ENCODE measurements at places on chromosomes 7 and 10. TPM values are rescaled to one million over a fixed set of nuclear protein-coding genes. Genes with fewer than 3 reads are reported as not detected.

DNA sequence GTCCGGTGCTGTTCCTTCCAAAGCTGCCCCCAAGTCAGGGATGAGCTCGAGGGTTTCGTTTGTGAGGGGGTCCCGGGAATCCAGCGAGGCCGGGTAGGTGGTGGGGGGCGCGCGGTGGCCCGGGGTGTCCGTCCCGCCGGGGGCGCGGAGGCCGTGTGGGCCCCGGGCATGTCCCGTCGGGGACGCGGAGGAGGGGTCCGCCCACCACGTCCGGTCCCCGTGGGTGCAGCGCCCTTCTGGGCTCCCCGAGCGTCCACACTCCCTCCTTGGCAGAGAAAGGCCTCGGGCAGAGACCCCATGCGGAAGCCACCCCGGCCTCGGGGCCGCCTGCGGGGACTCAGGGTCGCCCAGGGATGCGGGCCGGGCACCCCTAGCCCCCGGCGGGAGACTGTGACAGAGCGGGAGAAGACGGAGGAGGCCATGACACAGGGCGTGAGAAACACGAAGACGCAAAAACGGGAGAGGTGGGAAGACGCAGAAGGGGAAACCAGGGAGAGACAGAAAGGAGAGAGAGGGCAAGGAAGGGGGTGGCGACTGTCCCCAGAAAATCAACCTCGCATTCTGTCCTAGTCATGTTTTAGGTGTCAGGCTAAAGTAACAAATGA, 640 bp upstream of the ZNF425 start:
- H3K4me1 ChIP-seq = peaks cover 5% of the 10 kb centered on the region
- H3K36me3 ChIP-seq = peaks cover 15% of the 10 kb centered on the region

DNA sequence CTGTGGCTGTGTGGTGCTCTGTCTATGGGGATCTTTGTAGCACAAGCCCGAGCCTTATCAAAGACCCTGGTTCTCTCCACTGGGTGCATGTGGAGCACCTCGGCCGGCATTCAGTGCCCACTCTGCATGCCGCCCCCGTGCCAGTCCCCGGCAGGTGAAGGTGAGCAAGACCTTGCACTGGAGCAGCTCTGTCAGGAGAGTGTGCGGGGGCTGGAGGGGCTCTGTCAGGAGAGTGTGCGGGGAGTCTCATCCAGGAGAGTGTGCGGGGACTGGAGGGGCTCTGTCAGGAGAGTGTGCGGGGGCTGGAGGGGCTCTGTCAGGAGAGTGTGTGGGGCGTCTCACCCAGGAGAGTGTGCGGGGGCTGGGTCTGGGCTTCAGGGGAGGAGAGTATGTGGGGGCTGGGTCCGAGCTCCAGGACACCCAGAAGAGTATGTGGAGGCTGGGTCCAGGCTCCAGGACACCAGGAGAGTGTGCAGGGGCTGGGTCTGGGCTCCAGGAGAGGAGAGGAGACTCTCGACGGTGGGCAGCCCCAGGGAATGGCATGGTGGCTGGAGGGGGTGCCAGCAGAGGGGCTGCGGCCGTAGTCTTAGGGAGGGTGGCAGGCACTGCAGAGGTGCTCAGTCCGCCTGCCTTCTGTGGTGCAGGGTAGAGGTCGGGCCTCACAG, 40.8 kb downstream of the INPP5A start:
- H3K27ac ChIP-seq = no peak overlapping the region
- no peak for DNase-seq
- H3K4me3 ChIP-seq = no peak overlapping the region
- no peaks in the 10 kb centered on the region for H3K36me3 ChIP-seq
- peaks cover 31% of the 10 kb centered on the region for H3K4me1 ChIP-seq

DNA sequence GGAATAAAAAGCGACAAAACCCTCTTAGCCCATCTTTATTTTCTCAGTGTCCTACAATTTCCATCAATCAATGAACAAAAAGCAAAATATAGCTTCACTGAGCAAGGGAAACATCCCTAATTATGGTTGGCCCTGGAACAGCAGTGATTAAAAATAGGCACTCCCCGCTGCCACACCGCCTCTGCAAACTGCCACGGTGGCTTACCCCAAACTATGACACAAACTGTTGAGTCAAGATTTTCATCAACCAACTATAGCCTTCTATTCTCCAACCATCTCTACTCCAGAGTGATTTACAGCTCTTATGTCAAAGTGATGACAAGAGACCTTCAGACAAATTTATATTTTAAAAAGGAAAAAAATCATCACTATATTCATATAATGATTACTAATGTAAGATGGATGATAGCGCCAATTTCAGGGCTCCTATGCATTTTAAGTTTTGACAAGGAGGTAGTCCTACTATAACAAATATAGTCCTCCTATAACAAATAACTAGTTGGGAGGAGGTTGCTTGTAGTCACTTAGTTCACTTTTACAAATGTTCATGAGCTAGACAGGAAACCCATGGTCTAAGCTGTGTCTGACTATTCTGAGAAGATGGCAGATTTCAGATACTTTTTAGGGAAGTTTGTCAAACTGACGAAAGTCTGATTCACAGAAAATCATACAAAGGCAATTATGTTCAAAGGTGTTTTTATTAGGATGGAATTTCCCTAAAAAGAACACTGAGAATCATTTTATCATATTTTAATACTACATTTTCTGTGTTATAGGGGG, 26.3 kb downstream of the DENND11 start:
- H3K4me3 ChIP-seq = no peak overlapping the region
- peak overlapping the region; percentile 82 for H3K27ac ChIP-seq
- no peaks in the 10 kb centered on the region for H3K36me3 ChIP-seq

GRCh38 chr7:74579800-74580685, 77.5 kb upstream of the GTF2I start:
- peaks cover 15% of the 10 kb centered on the region for H3K4me1 ChIP-seq
- peak overlapping the region; percentile 37 for H3K27ac ChIP-seq
- H3K36me3 ChIP-seq = no peaks in the 10 kb centered on the region

GRCh38 chr10:72024596-72024995, 60.4 kb downstream of the CHST3 start:
- DNase-seq = no peak
- H3K27ac ChIP-seq = no peak overlapping the region
- peaks cover 22% of the 10 kb centered on the region for H3K4me1 ChIP-seq
- H3K4me3 ChIP-seq = no peak overlapping the region
- H3K27me3 ChIP-seq = no peaks in the 10 kb centered on the region
- H3K36me3 ChIP-seq = no peaks in the 10 kb centered on the region

DNA sequence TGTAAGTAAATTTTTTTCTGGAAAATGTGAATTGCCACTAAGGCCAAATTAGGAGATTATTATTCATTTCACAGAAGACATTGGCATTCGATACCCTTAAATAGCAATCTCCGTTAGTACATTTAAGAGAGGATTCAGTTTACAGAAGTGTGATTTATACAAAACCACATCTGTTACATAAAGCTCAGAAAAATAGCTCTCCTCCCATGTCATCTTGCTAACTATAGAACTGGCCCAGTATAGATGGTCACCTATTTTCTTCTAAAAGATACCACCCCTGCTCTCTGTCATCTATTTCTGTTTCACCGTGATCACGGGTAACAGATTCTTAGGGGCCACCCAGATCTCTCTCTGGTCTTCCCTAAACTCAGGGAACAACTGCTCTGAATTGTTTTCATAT, 119.1 kb downstream of the HIP1 start:
- H3K27me3 ChIP-seq = no peaks in the 10 kb centered on the region
- H3K4me3 ChIP-seq = no peak overlapping the region
- H3K27ac ChIP-seq = no peak overlapping the region
- H3K36me3 ChIP-seq = no peaks in the 10 kb centered on the region

- H3K4me3 ChIP-seq = no peak overlapping the region
- no peaks in the 10 kb centered on the region for H3K27me3 ChIP-seq
- DNase-seq = peak; percentile 78
- H3K36me3 ChIP-seq = no peaks in the 10 kb centered on the region
- H3K27ac ChIP-seq = no peak overlapping the region
Measured at GRCh38 chr7:123865517-123866117, 20.6 kb downstream of the HYAL4 start.

- DNase-seq = peak; percentile 43
- no peak overlapping the region for H3K27ac ChIP-seq
- no peaks in the 10 kb centered on the region for H3K4me1 ChIP-seq
- no peaks in the 10 kb centered on the region for H3K36me3 ChIP-seq
- H3K4me3 ChIP-seq = no peak overlapping the region
- H3K27me3 ChIP-seq = no peaks in the 10 kb centered on the region
Measured at GRCh38 chr10:15419279-15419874, 48.3 kb upstream of the FAM171A1 start.

- H3K36me3 ChIP-seq = no peaks in the 10 kb centered on the region
- DNase-seq = no peak
- H3K27me3 ChIP-seq = no peaks in the 10 kb centered on the region
Measured at GRCh38 chr7:117021986-117022385, 68.7 kb downstream of the ST7 start.

DNA sequence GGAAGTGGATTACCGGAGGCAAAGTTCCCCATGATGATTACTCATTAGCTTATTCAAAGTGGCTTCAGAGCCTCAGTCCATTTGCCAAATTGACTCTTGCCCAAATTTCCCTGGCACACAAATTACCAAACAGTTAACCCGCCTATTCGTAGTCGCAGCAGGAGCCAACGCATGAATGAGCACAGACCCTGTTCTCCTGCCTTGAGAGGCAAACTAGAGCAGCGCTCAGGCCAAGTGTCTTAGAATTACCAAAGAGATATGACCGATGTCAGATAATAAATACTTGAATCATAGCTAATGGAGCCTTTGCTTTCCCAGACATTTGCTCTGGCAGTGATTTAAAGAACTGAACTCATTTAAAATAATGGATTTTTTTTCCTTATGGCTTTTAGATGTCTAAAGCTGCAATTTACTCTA, 64.9 kb downstream of the CTTNBP2 start:
- H3K36me3 ChIP-seq = no peaks in the 10 kb centered on the region
- H3K27me3 ChIP-seq = no peaks in the 10 kb centered on the region
- no peak for DNase-seq
- no peak overlapping the region for H3K27ac ChIP-seq

GRCh38 chr7:43467406-43467805, 115.5 kb upstream of the STK17A start:
- no peaks in the 10 kb centered on the region for H3K36me3 ChIP-seq
- H3K4me3 ChIP-seq = no peak overlapping the region
- no peak overlapping the region for H3K27ac ChIP-seq
- H3K4me1 ChIP-seq = no peaks in the 10 kb centered on the region
- no peaks in the 10 kb centered on the region for H3K27me3 ChIP-seq

GRCh38 chr10:13632884-13633440, 46.2 kb downstream of the PRPF18 start:
- DNase-seq = no peak
- no peak overlapping the region for H3K27ac ChIP-seq
- no peaks in the 10 kb centered on the region for H3K36me3 ChIP-seq
- no peak overlapping the region for H3K4me3 ChIP-seq
- peaks cover 14% of the 10 kb centered on the region for H3K4me1 ChIP-seq

DNA sequence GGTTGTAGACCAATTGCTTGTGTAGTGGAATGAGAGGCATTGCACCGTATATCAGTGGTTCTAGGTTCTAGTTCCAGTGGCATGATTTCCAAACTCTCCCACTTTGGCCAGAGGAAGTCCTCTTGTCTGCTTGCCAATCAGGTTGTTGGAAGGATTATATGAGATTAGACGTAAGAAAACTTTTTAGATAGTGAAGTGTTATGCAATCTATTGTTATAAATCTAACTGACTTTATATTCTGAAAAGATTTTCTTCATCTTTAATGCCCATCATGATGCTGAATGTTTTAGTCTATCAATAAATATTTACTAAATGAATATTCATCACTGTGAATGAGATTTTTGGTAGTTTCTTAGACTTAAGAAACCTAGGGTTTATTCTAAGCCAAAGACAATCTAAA, 152.6 kb downstream of the TFPI2 start:
- peaks cover 35% of the 10 kb centered on the region for H3K27me3 ChIP-seq
- no peaks in the 10 kb centered on the region for H3K36me3 ChIP-seq
- no peak for DNase-seq
- H3K4me3 ChIP-seq = no peak overlapping the region
- no peak overlapping the region for H3K27ac ChIP-seq

DNA sequence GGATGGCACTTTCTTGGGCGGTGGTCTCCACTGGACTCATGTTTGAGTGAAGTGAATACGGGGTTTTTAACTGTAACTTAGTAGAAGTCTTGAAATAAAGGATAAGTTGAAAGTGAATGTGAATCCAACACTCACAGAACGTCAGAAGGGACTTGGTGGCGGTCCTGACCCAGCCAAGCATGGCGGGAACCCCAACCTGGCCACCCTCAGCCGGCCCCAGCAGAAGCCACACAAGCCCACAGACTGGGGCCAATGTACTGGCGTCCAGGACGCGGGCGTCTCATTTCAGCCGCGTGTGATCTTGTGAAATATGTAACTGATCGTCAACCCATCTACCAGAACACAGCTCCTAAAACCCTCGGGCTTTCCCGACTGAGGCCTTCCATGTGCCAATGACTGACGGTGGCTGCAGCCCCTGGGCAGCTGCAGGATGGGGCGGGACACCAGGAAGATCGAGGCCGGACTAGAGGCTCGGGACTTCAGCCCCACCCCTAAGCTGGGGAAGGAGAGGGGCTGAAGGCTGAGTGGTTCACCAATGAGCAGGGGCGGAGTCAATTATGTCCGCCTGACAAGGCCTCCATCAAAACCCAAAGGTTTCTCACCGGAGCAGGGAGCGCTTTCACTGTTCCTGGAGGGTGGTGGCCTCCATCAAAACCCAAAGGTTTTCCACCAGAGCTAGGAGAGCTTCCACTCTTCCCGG, 161.5 kb downstream of the MAD1L1 start:
- no peaks in the 10 kb centered on the region for H3K36me3 ChIP-seq
- H3K4me3 ChIP-seq = no peak overlapping the region
- H3K27ac ChIP-seq = no peak overlapping the region
- H3K4me1 ChIP-seq = no peaks in the 10 kb centered on the region
- DNase-seq = no peak
- H3K27me3 ChIP-seq = no peaks in the 10 kb centered on the region

- no peak overlapping the region for H3K4me3 ChIP-seq
- no peaks in the 10 kb centered on the region for H3K4me1 ChIP-seq
- H3K36me3 ChIP-seq = no peaks in the 10 kb centered on the region
Measured at GRCh38 chr7:89477991-89478390, 676.3 kb upstream of the STEAP1 start.

GRCh38 chr7:139842401-139843210, 13.5 kb downstream of the TBXAS1 start:
- no peaks in the 10 kb centered on the region for H3K27me3 ChIP-seq
- no peak overlapping the region for H3K27ac ChIP-seq
- H3K36me3 ChIP-seq = no peaks in the 10 kb centered on the region
- no peaks in the 10 kb centered on the region for H3K4me1 ChIP-seq

GRCh38 chr10:19168584-19168983, 120.0 kb downstream of the MALRD1 start:
- 0 out of 2 replicates have a peak, but pooled peaks cover 4% of the 10 kb centered on the region for H3K4me1 ChIP-seq
- H3K27me3 ChIP-seq = no peaks in the 10 kb centered on the region
- H3K36me3 ChIP-seq = no peaks in the 10 kb centered on the region
- no peak for DNase-seq

- H3K27me3 ChIP-seq = no peaks in the 10 kb centered on the region
- 0 out of 2 replicates have a peak, but pooled peaks cover 2% of the 10 kb centered on the region for H3K36me3 ChIP-seq
- no peak for DNase-seq
Measured at GRCh38 chr10:121974019-121974534, 940 bp downstream of the NSMCE4A start.

- H3K27ac ChIP-seq = peak overlapping the region; percentile 89
- H3K27me3 ChIP-seq = no peaks in the 10 kb centered on the region
- peaks cover 27% of the 10 kb centered on the region for H3K4me1 ChIP-seq
Measured at GRCh38 chr10:110774069-110775019, 97.4 kb upstream of the PDCD4 start.

- H3K36me3 ChIP-seq = no peaks in the 10 kb centered on the region
- H3K4me1 ChIP-seq = no peaks in the 10 kb centered on the region
- no peak overlapping the region for H3K27ac ChIP-seq
- H3K4me3 ChIP-seq = no peak overlapping the region
- H3K27me3 ChIP-seq = peaks cover 42% of the 10 kb centered on the region
- DNase-seq = peak; percentile 31
Measured at GRCh38 chr10:6678211-6678803, 98.2 kb upstream of the PRKCQ start.

The LBX1 gene
- total RNA-seq = not detected

The DLX6 gene
- total RNA-seq = not detected

The AKR1E2 gene
- not detected for total RNA-seq

The KIAA1549 gene
- 8.2 TPM for total RNA-seq

The EBLN1 gene
- total RNA-seq = not detected

Data from PC-3 (cell line).